ENCODE measurements at places on chromosomes 5 and 9.
A peak's percentile ranks its signal among the peaks of the same experiment; 100 is the strongest.

- DNase-seq = no peak
Measured at GRCh38 chr5:170154744-170155143, 49.0 kb downstream of the FOXI1 start.

GRCh38 chr9:91221332-91221731, 140.4 kb downstream of the AUH start:
- no peak for DNase-seq

GRCh38 chr9:69155341-69156030, 18.6 kb upstream of the TJP2 start:
- no peak for DNase-seq

DNA sequence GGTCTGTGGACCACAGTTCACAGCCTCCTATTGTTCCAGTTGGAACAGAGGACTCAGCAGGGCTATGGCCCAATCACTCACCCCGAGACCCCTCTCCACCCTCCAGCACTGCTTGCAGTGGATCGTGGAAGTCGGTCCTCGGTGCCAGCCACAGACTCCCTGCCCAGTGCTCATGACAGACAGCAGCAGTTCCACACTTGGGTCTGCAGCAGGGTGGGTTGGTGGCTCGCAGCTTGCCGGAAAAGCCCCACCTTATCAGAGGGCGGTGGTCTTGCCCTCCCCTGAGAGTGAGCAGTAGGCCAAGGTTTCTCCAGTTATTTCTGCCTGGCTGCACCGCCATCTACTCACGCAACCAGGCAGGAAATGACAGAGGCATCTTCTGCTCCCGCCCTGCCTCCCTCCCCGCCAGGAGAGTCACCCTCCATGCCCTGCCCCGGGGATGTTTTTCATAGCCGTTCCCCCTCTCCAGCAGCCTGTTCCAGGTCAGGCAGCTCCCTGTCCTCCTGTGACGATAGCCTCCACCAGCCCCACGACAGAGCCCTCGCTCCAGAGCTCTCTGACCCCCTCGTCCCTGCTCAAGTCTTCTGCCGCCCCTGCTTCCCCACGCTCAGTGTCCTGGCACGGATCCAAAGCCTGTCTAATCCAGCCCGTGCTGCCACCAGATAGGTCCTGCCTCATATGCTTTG, 34.5 kb downstream of the UNC5A start:
- no peak for DNase-seq

- DNase-seq = no peak
Measured at GRCh38 chr5:14582797-14583137, 1.2 kb downstream of the OTULINL start.

DNA sequence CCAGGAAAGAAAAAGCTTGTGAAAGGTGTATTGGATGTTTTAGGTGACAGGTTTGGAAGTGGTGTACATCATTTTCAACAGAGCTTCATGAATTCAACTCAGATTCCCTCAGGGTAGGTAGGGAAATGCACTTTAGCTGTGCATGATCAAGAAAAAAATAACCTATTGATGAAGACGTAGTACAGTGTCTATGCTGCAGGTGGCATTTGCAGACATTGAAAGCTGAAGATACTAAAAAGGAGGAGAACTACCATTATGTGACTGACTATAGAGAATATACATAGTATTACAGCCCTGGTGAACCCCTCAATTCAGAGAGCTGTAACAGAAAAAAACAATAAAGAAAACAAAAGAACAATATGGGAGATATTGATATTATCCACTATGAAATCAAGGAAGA, 2344.7 kb upstream of the ACO1 start:
- no peak for DNase-seq

- no peak for DNase-seq
Measured at GRCh38 chr5:155936520-155937406, 390.2 kb upstream of the SGCD start.

DNA sequence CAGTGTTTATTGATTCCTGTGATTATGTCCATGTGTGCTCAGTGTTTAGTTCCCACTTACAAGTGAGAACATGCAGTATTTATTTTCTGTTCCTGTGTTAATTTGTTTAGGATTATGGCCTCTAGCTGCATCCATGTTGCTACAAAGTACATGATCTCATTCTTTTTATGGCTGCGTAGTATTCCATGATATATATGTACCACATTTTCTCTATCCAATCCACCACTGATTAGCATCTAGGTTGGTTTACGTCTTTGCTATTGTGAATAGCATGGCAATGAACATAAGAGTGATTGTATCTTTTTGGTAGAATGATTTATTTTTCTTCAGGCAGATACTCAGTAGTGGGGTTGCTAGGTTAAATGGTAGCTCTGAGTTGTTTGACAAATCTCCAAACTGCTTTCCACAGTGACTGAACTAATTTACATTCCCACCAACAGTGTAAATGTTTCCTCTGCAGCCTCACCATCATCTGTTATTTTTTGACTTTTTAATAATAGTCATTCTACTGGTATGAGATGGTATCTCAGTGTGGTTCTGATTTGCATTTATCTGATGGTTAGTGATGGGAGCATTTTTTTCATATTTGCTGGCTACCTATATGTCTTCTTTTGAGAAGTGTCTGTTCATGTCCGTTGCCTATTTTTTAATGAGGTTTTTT, 47.5 kb upstream of the ELL2 start:
- no peak for DNase-seq

- DNase-seq = no peak
Measured at GRCh38 chr5:170154297-170154696, 48.6 kb downstream of the FOXI1 start.

- DNase-seq = no peak
Measured at GRCh38 chr9:27433631-27434325, 90.3 kb upstream of the IFNK start.

GRCh38 chr5:79811081-79811480, 121.4 kb downstream of the CMYA5 start:
- no peak for DNase-seq

- no peak for DNase-seq
Measured at GRCh38 chr5:131943916-131944315, 1.5 kb downstream of the MEIKIN start.

- DNase-seq = no peak
Measured at GRCh38 chr5:65776441-65777141, 54.6 kb downstream of the NLN start.

DNA sequence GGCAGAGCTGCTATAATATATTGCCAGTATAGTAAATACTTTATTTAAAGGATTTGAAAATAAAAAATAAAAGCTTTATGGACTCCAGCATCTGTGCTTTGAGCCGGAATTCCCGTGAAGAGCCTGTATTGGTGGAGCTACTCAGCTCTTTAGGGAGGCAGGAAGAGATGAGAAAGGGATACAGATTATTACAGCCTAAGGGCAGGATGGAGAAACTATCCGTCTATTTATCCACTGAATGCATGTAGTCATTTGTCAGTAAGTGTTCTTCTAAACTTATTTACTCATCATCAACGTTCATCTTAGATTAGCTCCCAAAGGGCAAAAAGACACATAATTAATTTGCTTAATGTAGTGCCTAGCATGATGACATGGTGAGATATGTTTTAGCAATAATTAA, 48.4 kb downstream of the SLC1A1 start:
- no peak for DNase-seq

GRCh38 chr5:109325456-109325855, 84.3 kb downstream of the PJA2 start:
- no peak for DNase-seq

DNA sequence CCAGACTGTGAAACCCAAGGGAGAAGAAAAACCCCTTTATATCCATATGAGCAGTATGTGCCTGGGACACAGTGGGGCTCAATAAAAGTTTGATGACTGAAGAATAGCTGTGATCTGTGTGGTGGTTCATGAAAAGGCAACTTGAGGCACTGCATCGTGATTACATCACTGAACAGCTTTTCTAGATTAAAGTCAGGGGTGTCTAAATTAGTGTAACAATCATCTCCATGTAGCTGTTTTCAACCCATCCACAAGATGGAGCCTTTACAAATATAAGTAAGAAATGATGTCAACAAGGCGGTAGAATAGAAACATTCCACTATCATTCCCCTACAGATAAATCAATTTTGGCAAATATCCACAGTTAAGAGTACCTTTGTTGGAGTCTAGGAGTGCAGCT, 55.5 kb downstream of the PRRC1 start:
- no peak for DNase-seq

DNA sequence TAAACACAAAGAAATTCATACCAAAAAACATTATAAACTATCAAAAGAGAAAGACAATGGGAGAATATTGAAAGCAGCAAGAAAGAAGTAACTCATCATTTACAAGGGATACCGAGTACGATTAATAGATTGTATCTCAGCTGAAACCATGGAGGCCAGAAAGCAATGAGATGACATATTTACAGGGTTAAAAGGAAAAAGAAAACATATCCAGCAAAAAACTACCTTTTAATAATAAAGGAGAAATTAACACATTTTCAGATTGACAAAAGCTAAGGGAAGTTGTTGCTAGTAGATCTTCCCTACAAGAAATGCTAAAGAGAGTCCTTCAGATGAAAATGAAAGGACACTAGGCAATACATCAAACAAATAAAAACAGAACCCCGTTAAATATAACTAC, 364.8 kb upstream of the TNC start:
- no peak for DNase-seq

- no peak for DNase-seq
Measured at GRCh38 chr9:95017661-95018060, 291.2 kb downstream of the AOPEP start.

DNA sequence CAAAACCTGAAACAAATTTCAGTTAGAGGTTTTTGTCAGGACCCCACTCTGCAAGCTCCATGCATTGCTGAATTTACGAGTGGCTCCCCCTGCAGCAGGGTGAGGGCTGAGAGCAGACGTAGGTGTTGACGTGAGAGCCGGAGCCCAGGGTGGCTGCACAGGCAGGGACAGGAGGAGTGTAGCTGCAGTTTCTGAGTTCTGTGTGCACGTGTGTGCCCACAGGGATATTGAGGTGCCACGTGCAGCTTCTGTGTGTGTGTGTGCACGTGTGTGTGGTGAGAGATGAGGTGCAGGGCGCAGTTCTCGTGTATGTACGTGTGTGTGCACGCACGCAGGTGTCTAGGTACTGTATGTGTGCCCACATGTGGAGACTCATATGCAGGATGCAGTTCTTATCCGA, 14.6 kb downstream of the PLEKHG4B start:
- DNase-seq = no peak

- DNase-seq = no peak
Measured at GRCh38 chr9:98964201-98964600, 20.5 kb downstream of the COL15A1 start.

- peak; percentile 42 for DNase-seq
Measured at GRCh38 chr5:96629774-96630173, 32.4 kb upstream of the CAST start.

GRCh38 chr5:56624751-56625150, 190.6 kb upstream of the MAP3K1 start:
- no peak for DNase-seq
